ENCODE measurements at places on chromosomes 1 and 21.

DNA sequence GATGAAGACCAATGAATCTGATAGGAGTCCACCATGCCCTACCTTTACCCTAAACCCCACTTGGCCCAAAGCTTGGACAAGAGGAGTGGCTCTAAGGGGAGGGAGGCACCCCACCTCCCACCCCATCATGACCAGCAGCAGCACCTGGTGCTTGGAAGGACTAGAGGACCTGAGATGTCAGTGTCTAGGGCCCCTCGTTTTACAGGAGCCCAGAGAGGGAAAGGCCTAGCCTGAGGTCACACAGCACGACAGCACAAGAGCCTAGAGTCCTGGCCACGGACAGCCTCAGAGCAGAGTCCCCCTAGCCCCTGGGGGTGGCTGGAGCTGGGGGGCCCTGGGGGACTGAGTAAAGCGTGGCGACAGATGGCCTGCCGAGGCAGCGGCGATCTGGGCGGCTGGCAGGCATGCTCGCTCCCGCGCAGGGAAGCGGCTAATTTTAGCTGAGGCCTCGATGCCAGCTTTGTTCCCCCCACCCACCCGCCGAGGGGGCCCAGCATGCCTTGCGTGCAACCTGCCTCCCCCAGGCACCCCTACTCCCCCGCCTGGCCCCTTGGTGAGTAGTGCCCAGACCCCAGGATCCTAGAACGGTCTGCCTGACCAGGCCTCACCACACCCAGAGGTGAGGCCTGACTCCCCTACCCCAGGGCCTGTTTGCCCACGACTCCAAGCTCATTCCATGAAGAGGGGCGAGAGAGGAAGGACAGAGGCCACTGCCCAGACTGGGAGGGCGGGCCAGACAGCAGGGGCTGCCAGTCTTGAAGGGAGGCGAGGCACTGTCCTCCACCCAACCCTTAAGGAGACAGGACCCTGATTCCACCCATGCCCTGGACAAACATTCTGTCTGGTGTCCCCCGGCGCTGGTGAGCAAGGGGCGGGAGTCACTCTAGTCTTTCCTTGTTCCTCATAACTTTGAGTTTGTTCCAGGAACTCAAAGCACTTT is 39.0 kb downstream of the AHDC1 start:
- DNase-seq, result peak; percentile 87

DNA sequence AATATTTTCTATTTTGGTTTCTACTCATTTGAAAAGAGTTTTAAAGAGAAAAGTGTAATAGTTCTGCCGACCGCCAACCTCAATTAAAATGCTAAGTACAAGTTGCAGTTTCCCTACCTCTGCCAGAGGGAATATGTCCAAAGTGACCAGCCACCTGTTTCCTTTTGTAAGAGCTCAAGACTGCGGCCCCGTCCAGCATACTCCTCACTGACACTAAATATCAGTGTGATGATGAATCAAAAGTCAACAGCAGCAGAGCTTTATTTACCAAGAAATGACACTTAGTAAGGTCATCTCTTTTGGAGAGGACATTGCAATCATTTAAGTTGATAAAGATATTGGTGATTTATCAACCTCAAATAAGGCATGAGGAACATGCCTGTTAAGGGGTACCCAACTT is 57.4 kb upstream of the NRIP1 start:
- peak; percentile 69 for DNase-seq

GRCh38 chr1:107277022-107277421 is 136.2 kb downstream of the NTNG1 start:
- DNase-seq, result peak; percentile 62

- no peak for DNase-seq
Observed at GRCh38 chr1:182716740-182717720, 32.6 kb upstream of the RGS8 start.

DNA sequence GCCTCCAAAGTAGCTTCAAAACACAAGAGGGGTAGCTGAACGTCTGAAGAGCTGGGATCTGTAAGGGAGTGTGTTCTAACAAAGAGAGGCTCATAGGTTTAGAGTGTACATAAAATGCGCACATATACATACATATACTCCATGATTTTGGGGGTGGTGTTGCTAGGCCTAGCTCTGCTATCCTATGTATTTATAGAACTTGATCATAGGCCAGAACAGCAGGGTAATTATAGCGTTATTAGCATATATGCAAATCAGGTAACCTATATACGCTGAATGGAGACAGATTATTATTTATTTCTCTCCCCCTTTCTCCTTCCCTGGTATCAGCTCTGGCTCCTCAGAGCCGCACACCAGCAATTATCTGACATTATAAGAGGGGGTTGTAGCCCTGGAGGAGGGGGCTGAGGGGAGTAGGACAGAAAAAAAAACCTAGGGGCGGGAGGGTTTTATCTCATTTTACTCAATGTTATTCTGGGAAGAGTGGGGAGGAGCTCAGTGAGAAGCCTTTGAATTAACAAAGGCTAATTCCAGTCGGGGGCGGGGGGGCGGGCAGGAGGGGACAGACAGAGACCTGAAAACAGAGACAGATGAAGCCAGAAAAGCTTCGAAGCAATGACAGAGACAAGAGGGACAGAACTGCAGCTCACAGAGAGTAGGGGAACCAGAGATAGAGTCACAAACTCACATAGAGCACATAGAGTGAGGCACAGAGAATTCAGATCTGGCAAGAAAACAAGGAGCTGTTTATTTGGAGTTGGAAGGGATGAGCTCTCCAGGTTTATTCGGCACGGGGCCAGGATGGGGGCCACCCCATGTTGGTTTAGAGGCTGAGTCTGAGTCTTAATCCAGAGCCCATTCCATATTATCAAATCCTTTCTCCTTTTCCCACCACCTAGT is 63.0 kb downstream of the RHBG start:
- no peak for DNase-seq

GRCh38 chr1:39332291-39332690 is 127.8 kb downstream of the MACF1 start:
- no peak for DNase-seq

GRCh38 chr1:43445606-43446387 is 7.9 kb downstream of the HYI start:
- no peak for DNase-seq
